ENCODE measurements at places on chromosomes 7 and 10.

- DNase-seq = no peak
These were observed 74.1 kb downstream of the DNAH11 start for GRCh38 chr7:21616796-21617436.

GRCh38 chr7:128307061-128307460 lies 36.6 kb downstream of the RBM28 start:
- no peak for DNase-seq

- no peak for DNase-seq
These were observed 280.4 kb downstream of the GLRX3 start for GRCh38 chr10:130416334-130417150.

- DNase-seq = no peak
These were observed 56.5 kb upstream of the CTBP2 start for GRCh38 chr10:125216861-125217260.

- no peak for DNase-seq
These were observed 417.9 kb upstream of the KLF6 start for GRCh38 chr10:4202938-4203337.

DNA sequence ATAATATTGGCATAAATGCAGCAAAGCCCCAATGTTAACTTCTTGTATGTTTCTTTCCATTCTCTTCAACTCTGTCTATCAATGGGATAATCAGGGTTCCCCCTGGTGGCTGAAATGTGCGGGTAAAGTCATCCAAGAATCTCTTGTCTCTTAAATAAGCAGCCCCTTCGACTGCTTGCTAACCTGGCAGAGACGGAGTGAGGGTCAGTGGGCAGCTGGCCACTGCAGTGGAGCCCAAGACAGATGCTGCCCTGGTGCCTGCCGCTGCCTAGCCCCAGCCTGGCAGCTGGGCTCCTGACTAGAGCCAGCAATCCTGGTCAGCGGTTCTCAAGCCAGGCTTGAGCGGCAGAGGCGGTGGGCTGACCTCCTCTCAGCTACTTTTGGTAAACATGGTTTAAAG lies 248.9 kb downstream of the COBL start:
- peak; percentile 51 for DNase-seq

GRCh38 chr10:104041891-104042535 lies 43.7 kb downstream of the COL17A1 start:
- DNase-seq = no peak

DNA sequence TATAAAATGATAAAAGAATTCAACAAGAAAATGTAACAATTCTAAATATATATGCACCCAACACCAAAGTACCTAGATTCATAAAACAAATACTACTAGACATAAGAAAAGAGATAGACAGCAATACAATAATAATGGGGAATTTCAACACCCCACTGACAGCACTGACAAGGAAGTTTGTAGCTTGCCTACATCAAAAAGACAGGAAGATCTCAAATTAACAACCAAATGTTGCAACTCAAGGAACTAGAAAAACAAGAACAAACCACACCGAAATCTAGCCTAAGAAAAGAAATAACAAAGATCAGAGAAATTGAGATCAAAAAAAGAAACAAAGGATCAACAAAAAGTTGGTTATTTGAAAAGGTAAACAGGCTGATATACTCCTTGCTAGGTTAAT lies 36.5 kb upstream of the TNKS2 start:
- no peak for DNase-seq

DNA sequence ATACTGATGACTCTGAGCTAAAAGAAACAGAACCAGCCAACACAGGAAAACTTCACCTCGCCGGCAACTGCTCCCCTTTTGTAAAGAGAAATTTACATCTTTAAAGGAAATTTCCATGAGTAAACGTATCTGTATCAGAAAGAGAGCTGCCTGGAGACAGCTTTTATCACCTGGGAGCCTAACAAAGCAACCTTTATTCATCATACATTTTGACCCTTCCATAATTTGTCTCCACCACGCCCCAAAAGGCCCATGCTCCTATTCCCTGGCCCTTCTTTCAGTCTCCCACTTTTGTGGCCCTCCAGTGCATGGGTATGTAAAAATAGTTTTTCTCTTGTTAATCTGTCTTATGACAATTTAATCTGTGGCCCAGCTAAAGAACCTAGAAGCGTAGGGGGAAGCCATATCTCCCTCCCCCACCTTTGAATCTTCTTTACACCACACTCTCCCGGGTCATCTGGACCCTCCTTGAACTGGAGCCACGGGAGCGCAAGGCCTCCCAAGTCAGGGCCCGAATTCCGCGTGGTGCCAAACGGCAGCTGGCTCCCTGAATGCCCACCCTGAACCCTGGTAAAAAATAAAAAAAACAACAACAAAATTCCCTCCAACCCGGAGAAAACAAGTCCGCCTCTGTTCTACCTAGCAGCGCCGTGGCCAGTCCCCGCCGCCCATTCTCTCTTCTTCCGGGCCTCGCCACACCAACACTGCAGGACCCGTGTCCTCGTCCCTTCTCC lies 15.4 kb upstream of the FKBP9 start:
- no peak for DNase-seq

- no peak for DNase-seq
These were observed 29.8 kb upstream of the EPC1 start for GRCh38 chr10:32376771-32377170.

- DNase-seq = no peak
These were observed 19.8 kb downstream of the OR2F1 start for GRCh38 chr7:143974459-143974858.

- DNase-seq = no peak
These were observed 27.5 kb downstream of the DLG5 start for GRCh38 chr10:77899080-77899477.

GRCh38 chr7:116652793-116653192 lies 19.2 kb upstream of the MET start:
- no peak for DNase-seq

GRCh38 chr7:129952086-129952652 lies 591 bp downstream of the UBE2H start:
- no peak for DNase-seq

GRCh38 chr10:59337201-59337652 lies 25.1 kb downstream of the FAM13C start:
- peak; percentile 40 for DNase-seq

GRCh38 chr7:68671046-68671445 lies 927.2 kb upstream of the AUTS2 start:
- DNase-seq = no peak

DNA sequence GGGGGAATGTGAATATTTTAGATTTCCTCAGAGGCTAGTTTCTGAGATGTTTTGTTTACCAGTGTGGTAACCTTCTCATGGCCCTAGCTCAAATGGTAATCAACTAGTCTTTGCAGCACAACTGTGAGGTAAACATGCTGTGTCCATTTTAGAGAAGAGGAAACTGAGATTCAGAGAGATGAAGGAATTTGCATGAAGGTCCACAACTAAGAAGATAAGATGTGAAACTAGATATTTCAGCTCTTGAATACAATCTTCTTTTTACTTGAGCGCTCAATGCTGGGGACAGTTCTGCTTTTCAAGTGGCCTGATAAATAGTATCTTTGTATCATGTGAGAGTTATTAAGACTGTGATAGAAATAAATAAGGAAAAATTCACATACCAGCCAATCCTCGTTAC lies 245.4 kb downstream of the AUTS2 start:
- no peak for DNase-seq

- DNase-seq = no peak
These were observed 126.3 kb downstream of the LRRC18 start for GRCh38 chr10:48813291-48813690.

GRCh38 chr7:28682801-28683200 lies 270.5 kb downstream of the CREB5 start:
- DNase-seq = no peak

GRCh38 chr10:17648243-17649035 lies 4.5 kb downstream of the STAM start:
- DNase-seq = no peak

- no peak for DNase-seq
These were observed 201.5 kb downstream of the CDK14 start for GRCh38 chr7:90797596-90797995.

GRCh38 chr10:97768322-97769315 lies 3.2 kb downstream of the SFRP5 start:
- DNase-seq = no peak

DNA sequence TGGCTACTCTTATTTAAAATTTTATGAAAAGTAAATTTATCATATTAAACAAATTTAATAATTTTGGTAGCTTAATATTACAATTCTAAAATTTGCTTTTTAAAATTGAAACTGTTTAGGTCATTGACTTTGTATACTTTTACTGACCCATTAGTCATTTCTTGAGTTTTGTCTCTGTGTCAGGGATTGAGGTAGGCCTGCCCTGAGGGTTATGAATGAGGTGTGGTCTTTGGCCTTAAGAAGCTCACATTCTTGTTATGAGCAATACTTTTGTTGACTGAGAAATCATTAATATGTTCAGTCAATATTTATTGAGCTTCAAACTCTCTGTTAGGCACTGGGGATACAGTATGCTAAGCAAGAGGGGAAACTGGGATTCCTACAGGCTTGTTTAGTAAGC lies 47.0 kb upstream of the RPA3 start:
- DNase-seq = no peak

DNA sequence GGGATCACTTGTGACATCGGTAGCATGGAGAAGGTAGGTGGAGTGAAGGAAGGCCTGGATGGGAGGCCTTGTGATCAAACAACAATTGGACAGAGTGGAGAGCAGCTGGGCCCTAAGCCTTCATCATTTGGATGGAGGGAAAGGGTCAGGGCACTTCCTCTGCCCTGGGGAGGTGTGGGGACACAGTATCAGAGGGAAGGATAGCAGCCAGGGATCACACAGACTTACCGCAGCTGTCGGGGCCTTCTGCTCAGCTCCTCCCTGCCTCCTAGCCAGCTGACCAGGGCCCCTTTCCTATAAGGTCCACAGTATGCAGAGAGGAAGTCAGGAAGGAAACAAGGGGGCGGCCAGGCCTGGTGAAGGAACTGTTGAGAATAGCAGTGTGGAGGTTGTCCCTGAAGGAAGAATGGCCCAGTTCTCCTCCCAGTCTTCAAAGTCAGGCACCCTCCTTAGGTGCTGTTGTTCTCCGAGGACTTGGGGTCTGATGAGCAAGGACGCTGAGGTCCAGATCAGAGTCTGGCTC lies 62.1 kb downstream of the ABCC2 start:
- DNase-seq = no peak

GRCh38 chr10:76191336-76191735 lies 759.9 kb downstream of the LRMDA start:
- no peak for DNase-seq

GRCh38 chr10:71222601-71223346 lies 10.4 kb downstream of the UNC5B start:
- no peak for DNase-seq

Data from renal cortex interstitium (tissue), 15 donors.